Glomerular endothelial cell (primary cell): ENCODE measurements at places on chromosomes 5 and 9.

DNA sequence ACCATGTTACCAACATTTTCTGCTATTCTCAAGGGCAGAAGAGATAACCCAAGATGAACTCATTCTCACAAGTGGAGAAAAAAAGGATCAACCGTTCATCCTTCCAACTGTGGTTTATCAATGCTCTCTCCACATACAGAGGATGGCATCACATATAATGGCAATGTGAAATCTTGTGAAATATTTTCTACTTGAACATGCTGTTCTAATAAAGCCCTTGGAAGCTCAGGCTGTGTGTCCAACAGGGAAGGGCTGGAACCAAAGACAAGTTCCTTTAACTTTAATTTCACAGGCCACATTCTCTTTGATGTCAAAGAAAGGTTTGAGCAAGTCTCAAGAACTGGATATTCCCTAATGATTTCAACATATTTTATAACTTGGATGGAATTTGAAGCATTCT lies 230.5 kb downstream of the SPOCK1 start:
- DNase-seq = no peak

GRCh38 chr5:17305964-17306725 lies 88.7 kb downstream of the BASP1 start:
- no peak for DNase-seq

DNA sequence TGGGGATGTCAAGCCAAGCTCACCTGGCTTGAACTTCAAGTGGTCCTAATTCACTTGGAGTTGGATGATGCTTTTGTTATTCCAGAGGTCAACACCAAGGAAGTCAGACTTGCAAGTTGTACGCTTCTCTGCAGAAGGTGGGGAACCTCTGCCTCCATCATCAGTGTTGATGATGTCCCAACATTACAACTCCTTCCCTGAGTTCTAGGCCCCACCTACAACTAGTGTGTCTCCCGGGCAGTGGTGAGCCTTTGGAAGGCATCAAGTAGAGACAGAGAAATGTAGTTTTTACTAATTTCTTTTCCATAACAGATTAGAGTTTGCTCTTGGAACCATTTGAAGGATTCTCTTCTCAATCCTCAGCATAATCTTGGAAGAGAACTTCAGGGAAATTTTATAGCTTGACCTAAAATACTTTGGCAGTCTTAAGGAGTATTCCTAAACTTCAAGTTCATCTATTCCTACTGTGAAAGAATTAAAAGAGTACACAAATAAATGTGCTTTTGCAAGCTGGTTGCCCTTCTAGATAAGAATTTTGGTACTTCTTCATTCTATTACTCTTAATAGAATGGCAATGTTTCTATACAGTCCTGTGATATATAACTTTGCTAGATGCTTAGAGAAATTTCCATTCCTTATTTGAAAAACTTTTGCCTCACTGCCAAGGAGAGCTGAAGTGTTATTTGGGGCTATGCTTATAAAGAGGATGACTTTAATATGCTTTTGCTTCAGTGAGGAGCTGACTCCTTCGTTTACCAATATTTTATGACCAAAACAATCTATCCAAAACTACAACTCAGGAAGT lies 12.0 kb downstream of the MAMDC2 start:
- DNase-seq = no peak

DNA sequence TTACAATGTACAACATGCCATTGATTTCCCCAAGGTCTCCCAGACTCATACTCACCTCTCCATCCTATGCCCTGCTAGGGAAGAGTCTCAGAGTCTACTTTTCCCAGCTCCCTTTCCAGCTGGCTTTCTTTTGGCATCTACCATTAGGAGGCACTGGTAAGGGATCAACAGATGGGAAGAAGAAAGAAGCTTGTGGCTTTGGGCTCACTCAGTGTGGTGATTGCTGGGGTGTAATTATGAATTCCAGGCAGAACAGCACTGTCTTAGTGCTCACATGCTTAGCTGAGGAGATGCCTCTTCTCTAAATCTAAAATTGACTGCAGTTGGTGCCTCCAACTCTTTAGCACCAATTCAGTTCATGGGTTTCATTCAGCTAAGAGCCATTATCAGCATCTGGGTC lies 330.0 kb downstream of the PSAT1 start:
- no peak for DNase-seq

- DNase-seq = no peak
Measured at GRCh38 chr9:124518116-124518515, 10.9 kb upstream of the NR5A1 start.

GRCh38 chr5:134845335-134845851 lies 375 bp upstream of the C5orf24 start:
- peak; percentile 27 for DNase-seq

- no peak for DNase-seq
Measured at GRCh38 chr5:32107291-32107690, 66.8 kb downstream of the GOLPH3 start.

DNA sequence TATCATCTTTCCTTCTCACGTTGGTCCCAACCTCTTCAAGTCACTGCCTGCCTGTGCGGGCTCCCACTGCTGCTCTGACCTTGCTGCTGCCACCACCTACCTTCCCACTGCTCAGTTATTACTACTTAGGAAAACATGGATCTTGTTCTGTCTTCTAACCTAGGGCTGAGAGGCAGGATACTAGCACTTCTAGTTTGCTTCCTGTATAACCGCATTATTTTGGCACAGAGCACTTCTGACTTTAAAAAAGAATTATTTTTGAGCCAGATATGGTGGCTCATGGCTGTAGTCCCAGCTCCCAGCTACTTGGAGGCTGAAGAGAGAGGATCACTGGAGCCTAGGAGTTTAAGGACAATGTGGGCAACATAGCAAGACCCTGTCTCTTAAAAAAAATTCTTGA lies 135.4 kb upstream of the GNA14 start:
- no peak for DNase-seq

- DNase-seq = no peak
Measured at GRCh38 chr5:15806613-15807012, 306.6 kb downstream of the FBXL7 start.

GRCh38 chr5:56532466-56532865 lies 282.9 kb upstream of the MAP3K1 start:
- DNase-seq = no peak

DNA sequence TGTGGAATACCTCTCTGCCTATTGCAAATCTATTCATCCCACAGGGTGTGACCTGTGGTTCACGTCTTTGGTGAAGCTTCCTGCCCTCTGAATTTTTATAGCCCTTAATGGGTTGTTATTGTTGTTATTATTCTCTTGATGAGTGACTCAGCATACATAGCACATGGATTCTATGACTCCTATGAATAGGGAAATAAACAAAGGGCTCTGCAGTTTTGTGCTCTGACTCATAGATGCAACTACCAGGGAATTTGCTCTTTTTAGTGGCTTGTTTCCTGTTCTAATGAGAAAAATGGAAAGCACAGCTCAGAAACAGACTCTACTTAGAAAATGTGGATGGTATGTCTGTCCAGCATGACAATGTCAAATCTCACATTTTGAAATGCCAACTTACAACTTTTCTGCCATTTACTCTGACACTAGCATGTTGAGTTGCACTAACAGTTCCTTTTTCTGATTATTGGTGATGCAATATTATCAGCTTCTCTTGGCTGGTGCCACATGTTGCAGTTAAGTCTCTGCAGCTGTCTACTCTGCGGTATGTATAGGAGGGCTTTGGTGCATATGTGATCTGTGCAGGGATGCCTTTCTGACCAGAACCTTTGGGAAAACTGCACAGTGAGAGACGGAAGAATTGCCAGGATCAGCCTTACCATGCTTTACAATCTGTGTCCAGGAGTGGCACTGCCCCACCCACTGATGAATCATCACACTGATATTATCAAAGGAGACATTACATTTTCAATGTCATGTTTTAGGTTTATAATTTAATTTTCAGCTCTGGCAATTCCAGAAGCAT lies 996.4 kb upstream of the WWC1 start:
- peak; percentile 71 for DNase-seq

DNA sequence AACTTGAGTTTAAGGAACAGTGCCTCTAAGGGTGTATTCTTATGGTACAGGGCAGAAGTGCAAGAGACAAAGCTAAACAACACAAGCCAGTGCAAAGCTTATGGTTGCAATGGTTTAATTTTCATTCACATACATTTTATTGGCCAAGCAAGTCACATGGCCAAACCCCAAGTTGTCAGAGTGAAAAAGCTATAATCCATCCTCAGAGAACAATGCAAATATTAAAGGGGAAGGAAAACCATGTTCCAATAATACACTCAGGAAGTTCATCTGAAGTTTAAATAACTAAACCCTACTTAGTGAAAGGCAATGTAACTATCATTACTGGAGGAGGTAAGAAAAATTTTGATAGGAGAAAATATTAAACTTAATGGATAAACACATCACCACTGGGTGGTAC lies 26.6 kb upstream of the TLR4 start:
- no peak for DNase-seq

GRCh38 chr5:73985145-73985544 lies 359.1 kb downstream of the ARHGEF28 start:
- no peak for DNase-seq

DNA sequence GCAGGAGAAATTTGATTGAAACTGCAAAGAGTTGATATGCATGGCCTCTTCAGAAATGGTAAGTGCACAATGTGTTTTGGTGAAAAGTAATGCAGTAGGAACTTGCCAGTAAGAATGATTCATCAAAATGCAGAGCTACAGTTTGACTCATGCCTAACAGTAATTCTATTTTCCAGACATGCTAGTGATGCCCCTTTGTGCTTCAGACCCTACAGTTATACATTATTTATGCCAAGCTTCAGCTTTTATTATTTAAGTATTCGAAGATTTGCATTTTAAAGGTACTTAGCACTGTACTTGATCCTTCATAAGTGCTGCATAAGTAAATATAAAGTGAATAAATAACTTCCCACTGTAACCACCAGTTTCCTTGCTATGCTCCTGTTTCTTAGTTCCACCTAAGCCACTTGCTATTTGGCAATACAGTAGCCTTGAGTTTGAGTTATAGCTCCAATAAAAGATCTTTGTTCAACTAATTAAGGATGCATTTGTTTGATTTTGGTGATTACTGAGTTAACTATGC lies 3.6 kb upstream of the SPATA31E1 start:
- no peak for DNase-seq

DNA sequence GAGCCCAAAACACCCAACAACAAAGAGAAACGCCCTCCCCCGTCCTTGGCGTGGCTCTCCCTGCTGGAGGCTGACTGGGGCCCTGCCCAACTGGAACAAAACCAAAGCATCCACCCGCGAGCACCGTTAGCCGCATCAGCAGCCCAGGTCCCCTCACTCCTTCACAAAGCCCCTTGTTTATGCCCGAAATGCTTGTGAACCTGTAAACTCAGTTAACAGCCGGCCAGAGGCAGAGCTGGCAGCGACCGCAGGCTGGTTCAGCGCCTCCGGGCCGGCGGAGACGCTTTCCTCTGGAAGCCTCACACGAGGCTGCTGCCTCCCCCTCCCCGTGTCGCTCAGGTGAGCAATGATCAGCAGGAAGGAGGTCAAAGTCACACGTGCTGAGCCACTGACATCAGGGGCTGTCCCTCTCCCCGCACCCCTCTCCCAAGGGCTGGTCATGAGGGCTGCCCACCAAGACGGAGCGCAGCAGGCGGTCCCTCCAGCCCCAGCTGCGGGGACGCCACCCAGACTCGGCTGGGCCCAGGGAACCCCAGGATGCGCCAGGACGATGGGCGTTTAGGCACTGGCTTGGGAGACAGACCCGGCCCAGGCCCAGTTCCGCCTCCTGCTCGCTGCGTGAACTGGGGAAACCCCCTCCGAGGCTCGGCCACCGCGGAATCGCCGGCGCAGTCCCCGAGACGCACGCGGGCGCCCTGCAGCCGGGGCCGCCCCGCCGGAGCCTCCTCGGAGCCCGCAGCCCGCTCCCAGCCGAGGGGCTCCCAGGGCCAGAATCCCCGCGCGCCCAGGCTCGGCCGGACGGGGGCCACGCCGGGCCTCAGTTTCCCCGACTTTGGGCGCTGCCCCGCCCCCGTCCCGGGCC lies 563 bp downstream of the SNAPC4 start:
- no peak for DNase-seq

DNA sequence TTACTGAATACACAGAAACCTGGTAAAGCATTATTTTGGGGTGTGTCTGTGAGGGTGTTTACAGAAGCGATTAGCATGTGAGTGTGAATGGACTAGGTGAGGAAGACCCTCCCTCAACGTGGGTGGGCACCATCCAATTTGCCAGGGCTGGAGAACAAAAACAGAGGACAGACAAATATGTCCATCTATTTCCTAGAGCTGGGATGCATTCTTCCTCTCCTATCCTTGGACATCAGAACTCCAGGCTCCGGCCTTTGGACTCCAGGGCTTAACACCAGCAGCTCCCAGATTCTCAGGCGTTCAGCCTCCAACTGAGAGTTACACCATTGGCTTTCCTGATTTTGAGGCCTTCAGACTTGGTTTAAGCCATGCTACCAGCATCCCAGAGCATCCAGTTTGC lies 65.8 kb upstream of the CHD1 start:
- no peak for DNase-seq

- no peak for DNase-seq
Measured at GRCh38 chr9:373759-374206, 159.1 kb downstream of the DOCK8 start.

- no peak for DNase-seq
Measured at GRCh38 chr9:522190-522589, 307.5 kb downstream of the DOCK8 start.

GRCh38 chr9:38207247-38207778 lies 138.3 kb upstream of the SHB start:
- DNase-seq = no peak

DNA sequence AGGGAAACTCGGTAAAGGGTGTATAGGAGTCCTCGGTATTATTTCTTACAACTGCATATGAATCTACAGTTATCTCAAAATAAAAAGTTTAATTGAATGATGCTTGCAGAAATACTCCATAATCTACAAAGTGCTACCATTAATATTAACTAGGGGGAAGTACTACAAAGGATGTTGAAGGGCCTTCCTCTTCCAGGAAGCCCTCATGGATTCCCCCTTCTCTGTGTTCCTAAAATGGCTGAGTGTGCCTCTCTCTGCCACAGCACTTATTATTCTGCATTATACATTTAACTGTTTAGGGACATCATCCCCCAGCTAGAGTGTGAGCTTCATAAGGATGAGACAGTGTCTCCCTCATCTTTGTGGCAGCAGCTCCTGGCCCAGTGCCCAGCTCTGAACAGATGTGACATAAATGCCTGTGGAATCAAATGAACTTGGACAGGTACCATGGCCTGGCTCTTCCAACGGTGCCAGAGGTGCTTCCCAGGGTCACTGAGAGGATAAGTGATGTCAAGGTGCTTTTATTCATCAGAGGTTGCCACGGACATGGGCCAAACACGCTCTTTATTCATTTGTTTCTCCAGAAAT lies 99.5 kb downstream of the PAX5 start:
- no peak for DNase-seq

DNA sequence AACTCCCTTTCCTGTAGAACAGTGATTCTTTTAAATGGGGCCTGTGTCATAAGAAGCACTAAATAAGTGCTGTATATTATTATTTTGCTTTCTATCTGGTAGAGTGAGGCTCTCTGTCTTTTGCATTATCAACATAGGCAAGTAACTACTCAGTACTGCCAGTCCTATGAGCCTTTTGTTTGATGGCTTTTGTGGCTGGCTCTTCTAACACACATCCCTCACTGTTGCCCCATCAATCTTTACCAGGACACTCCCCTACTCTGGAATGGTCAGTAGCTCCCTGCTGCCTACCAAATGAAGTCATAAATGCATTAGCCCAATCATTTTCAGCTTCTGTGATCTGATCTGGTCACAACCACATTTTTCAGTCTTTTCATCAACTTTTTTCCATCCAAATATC lies 137.6 kb downstream of the INSYN2B start:
- no peak for DNase-seq
